ENCODE measurements at places on chromosomes 4 and X.

- peak; percentile 22 for DNase-seq
Observed at GRCh38 chrX:34632384-34632783, 24.7 kb downstream of the TMEM47 start.

- DNase-seq = peak; percentile 33
Observed at GRCh38 chr4:160175064-160175643, 1072.3 kb downstream of the RAPGEF2 start.

GRCh38 chr4:118807659-118808058 lies 28.3 kb downstream of the SEC24D start:
- DNase-seq = no peak

DNA sequence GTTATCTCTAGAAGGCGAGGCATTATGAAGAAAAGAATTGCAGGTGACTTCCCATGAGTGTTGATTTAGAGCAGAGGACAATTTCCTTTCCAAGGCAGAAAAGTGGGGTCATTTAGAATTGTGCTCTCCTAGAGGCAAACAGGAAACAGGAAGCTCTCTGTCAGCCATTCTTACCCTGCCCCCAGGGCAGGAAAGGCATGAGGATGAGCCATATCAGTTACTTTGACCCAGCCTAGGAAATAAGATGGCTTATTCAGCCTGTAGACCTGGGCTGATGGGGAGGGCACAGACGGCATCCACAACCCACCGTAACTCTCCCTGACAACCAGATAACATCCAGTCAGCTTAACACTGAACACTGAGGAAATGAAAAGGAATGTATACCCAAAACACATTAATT lies 88.8 kb upstream of the KDR start:
- peak; percentile 4 for DNase-seq

- DNase-seq = no peak
Observed at GRCh38 chr4:83012200-83012686, 1.6 kb upstream of the LIN54 start.

GRCh38 chrX:110180928-110181310 lies 137.0 kb downstream of the AMMECR1 start:
- peak; percentile 82 for DNase-seq

- no peak for DNase-seq
Observed at GRCh38 chrX:121301356-121301755, 253.9 kb downstream of the GLUD2 start.

DNA sequence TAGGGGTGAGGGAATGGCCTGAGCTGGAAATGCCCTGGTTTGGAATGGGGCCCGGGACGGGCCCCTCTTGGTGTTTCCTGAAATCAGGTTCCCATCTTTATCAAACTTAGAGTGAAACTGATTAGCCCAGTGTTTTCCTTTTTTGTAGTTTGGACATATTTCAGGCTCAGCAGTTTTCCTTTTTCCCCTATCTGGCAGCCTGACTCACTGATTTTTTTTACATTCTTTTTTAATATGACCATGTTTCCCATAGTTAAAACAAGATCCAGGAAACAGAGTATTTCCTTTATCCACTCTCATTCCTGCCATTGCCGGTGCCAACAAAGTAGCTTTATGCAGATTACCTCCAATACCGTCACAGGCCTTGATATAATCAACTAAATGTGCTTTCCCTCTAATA lies 20.5 kb upstream of the C4orf17 start:
- no peak for DNase-seq

DNA sequence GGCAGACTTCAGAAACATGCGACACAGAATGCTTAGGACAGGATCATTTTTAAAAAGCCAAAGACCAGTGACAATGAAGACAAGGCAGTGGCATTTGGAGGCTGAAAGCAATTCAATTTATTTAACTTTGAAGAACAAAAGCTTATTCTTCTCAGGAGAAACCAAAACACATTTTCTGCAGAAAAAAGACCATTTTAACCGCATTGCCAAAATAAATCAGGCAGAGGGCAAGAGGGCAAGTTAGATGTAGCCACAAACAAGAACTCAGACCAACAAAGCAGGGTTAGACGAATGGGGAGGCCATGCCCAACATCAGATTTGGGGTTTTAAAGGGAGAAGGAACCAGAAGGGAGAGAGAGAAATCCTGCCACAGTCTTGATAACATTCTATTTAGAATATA lies 58.9 kb downstream of the RELL1 start:
- DNase-seq = no peak

DNA sequence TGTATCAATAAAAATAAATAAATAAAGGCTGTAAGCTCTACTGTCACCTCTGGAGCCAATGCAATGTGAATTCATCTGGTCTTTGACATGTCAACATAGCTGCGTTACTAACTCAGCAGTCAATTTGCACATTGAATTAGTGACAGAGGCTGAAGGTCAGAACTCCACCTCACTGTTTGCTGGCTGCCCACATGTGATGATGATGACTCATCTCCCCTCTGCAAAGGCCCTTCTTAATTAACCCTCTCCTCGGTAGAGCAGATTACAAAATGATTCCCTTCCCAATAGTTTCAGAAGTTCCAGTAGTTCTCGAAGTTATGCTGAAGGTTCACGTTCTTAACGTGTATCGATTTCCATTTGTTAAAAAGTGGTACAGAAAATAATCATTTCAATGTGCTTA lies 1626.0 kb upstream of the TENM3 start:
- no peak for DNase-seq

DNA sequence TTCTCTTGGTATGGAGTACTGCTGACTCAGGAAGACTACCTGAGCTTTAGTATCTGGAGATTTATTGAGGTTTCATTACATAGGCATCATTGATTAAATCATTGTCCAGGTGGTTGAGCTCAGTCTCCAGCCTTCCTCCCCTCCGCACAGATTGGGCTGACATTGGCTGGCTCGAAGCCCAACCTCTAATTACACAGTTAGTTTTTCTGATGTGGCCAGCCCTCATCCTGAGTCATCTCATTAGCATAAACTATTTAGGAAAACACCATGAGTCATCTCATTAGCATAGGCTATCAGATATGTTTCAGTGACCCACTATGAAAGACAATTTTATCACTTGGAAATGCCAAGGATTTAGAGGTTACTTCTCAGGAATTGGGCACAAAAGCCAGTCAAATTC lies 93.9 kb upstream of the ANKRD50 start:
- DNase-seq = peak; percentile 12

All from fibroblast of skin of scalp (primary cell).